G401 (cell line): ENCODE measurements at places on chromosomes 16 and 17. TPM values are rescaled to one million over a fixed set of nuclear protein-coding genes. Genes with fewer than 3 reads are reported as not detected.

DNA sequence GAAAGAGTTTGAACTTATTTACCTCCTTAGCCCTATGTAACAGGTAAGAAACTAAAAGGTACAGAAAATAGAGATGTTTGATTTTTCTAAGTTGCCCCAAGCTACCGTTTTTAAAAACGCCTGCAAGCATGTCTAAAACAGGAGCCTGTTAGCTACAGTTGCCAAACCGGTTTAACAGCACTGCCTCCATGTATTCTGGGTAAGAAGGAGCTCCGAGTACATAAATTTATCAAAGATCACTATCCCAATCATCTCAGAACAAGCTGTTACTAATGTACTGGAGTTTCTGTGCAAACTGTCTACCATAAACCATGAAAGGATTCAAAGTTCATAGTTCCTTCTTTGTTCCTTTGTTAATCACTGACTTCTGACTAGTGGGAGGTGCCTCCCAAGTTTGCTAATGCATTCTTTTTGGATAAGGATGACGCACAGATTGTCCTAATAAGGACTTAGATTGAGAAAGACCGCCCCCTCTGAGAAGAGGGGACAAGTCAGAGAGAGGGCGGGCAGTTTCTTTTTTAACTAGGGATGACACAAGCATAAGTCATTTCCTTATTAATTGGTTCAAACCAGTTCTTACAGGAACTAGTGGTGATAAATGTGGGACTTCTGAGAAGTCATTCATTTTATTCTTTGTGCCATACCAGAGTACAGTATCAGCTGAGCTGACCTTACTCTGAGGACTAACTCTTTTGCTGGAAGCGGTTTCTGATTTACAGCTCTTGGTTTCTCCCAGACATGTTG is 55.3 kb downstream of the TUBD1 start:
- DNase-seq = peak; percentile 80

GRCh38 chr17:13967416-13967815 is 101.9 kb upstream of the COX10 start:
- DNase-seq = peak; percentile 60

- DNase-seq = no peak
These were observed 86.8 kb downstream of the RBFOX1 start for GRCh38 chr16:7419441-7419840.

GRCh38 chr17:44326861-44327444 is 2.3 kb upstream of the SLC25A39 start:
- peak; percentile 99 for DNase-seq

- DNase-seq = no peak
These were observed 466.6 kb upstream of the ERCC4 start for GRCh38 chr16:13453325-13453724.

The RHOT2 gene
- 83.4 and 104 TPM in 2 replicates for total RNA-seq

The C17orf50 gene
- not detected in 2 replicates for total RNA-seq
